ENCODE measurements at places on chromosomes 3 and 15.

GRCh38 chr3:20380295-20380694 lies 194.3 kb upstream of the SGO1 start:
- no peak for DNase-seq

DNA sequence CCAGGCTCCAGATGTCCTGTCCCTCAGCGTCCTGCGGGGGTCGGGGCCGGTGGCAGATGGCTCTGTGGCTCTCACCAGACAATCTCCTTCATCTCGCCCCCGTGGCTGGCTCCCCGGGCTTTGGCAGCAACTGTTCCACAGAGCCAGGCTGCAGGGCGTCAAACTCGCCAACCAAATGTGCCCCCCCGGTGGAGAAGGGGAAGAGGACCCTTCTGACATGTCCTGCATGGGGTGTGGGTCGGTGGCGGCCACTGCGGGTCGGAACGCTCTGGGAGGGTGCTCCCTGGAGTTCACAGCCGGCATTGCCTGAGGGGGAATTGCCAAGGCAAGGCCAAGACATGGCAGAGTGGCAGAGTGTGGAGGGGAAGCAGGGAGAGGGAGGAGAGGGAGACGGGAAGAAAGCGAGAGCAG lies 36.0 kb downstream of the BDH1 start:
- no peak for DNase-seq

DNA sequence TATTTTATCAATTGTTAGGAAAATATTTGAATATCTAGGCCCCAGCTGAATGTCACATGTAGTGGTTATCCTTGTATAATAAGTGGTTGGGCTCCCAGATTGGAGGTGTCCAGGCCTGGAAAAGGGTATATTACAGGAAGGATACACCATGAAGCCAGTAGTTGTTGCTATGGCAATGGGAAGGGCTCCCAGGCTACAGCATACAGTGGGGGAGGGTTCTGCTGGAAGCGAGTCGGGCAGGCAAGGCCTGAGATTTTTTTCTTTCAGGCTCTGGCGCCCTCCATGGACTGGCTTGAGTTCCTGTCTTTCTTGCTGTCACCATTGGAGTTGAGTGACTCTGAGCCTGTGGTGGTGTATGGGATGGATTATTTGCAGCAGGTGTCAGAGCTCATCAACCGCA lies 8.9 kb downstream of the ECE2 start:
- DNase-seq: peak; percentile 30

DNA sequence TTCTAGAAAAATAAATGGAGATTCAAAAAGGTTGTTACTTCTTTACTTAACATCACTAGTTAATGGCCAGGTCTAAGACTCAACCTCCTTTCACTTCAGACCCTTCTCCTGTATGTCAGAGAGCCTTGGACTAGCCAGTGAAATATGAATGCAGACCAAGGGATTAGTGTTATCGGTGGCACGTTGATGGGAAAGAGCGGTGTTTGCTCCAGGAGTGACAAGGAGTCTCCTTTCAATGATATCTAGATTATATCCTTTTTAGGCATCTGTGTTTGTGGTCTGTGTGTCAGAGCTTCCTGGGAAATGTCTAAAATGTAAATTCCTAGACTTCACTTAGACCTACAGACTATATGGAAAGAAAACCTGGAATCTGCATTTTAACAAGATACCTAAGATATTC lies 658.0 kb upstream of the KCNMB2 start:
- DNase-seq: no peak

DNA sequence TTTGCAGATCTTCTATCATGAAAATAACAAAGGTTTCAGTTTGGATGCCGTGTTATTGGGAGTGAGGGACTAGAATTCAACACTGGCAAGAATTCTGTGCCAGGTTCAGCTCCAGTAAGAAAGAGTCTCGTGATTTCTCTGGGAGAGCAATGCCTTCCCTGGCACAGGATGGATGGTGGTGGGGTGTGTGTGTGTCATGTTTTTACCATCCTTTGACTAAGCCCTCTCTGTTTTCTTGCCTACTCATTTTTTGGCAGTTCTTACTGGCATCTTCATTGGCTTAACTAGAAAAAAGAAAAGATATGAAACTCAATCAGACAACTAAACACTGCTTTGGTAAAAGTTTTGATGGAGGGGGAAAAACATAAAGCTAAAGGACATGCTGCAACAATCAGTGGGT lies 86.6 kb downstream of the FMN1 start:
- DNase-seq: no peak

GRCh38 chr15:66644869-66645268 lies 57.2 kb upstream of the SMAD6 start:
- DNase-seq: no peak

GRCh38 chr3:13655061-13655913 lies 106.4 kb downstream of the FBLN2 start:
- peak; percentile 29 for DNase-seq

- no peak for DNase-seq
Observed at GRCh38 chr15:43908516-43909050, 81.8 kb downstream of the WDR76 start.

GRCh38 chr15:66619152-66619903 lies 53.5 kb upstream of the LCTL start:
- peak; percentile 85 for DNase-seq

GRCh38 chr3:108588601-108589000 lies 637 bp downstream of the CIP2A start:
- DNase-seq: peak; percentile 68

DNA sequence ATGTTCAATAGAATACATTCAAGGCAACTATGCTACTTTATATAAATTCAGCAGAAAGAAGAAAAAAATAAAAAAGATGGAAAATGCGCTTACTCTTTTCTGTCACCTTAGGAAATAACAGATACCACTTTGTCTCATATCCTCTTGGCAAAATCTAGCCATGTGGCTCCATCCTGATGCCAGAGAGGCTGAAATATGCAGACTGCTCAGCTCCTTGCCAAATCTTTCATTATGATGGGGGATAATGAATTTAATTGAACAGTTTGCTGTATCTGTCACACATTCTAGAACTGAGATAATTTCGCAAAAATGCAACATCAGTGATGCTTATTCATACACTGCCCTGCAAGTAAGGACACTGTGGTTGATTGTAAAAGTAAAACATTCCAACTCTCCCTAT lies 1081.5 kb downstream of the PLOD2 start:
- no peak for DNase-seq

- DNase-seq: peak; percentile 3
Observed at GRCh38 chr3:57068437-57069089, 8.1 kb downstream of the SPATA12 start.

- DNase-seq: no peak
Observed at GRCh38 chr15:32643907-32644445, 2.5 kb downstream of the SCG5 start.

DNA sequence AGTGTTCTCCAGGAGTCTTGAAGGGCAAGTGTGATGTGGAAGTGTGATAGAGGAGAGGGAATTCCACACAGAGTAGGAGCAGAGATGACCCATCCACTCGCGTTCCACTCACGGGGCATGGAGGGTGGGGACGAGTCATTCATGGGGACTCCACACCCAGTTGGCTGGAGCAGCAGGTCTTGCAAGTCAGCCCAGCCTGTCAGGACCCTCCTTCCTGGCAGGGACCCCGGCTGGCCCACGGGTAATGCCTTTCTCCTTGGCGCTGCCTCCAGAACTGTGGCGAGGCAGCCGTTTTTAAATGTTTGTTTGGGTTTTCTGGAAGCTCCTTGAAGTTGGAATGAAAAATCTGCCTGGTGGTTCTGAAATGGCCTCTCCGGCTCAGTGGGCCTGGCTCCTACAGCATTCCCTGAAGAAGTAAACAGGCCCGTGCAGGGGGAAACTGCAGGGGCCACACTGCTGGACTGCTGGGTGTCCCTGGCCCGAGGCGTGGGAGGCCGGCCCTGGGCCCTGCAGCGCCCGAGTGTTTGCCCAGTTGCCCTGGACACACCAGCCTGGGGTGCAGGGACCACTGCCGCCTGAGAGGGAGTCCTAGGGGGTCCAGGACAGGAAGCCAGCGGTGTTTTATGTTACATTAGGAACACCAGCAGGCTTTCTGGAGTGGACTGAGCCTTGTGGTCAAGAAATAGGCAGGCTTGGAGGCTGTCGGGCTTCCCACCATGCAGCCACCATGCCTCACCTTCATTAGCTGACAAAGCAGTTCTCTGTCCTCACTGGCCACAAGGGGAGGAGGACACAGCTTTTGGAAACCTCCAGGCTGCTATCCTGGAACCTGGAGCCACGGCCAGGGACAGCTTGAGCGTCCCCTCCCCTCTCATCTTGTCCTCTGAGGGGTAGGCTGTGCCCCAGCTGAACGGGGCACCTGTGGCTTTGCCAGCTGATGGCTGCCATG lies 61.3 kb downstream of the CEMIP start:
- DNase-seq: no peak

GRCh38 chr15:80418892-80419537 lies 14.8 kb downstream of the ARNT2 start:
- peak; percentile 55 for DNase-seq

DNA sequence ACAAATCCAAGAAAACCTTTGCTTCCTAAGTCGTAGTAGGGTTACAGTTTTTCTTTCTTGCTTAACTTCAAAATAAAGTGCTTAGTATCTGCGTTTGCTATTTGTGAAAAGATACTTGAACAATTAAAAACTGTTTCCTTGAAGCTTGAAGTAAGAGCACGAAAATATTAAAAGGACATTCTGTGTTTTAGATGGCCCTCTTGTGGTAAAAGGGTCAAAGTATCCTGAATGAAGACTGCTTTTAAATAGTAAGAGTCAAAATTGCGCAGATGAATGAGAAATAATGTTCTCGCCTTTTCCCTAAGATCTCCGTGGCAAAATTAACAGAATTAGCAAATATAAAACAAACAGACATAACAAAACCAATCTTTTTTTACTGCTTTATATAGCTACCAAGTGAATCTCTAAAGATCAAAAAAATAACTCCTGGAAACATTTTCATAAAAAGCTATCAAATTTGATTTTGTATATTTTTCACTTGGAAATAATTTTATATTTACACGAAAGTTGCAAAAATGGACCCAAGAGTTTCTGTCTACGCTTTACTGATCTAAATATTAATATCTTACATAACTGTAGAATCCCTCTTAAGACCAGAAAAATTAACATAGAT lies 175.4 kb downstream of the MBNL1 start:
- peak; percentile 72 for DNase-seq

- no peak for DNase-seq
Observed at GRCh38 chr3:172133838-172134237, 94.5 kb downstream of the FNDC3B start.

GRCh38 chr15:71790081-71790480 lies 20.3 kb upstream of the NR2E3 start:
- no peak for DNase-seq

DNA sequence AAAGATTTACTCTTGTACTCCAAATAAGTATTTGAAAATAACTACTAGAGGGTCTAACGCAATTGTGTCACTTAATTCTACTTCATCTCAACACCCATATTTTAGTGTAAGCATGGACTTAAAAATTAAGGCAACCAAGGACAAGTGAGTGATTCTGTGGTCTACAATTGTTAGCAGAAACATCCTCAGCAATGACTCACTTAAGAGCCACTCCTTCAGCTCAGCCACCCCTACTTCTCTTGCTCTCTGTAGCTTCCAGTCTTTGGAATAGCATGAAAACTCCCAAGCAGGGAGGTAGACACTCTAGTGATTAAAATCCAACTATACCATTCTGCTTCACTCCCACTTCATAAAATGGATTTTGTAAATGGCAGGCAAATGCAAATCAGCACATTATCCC lies 116.0 kb upstream of the LRRN1 start:
- DNase-seq: no peak

DNA sequence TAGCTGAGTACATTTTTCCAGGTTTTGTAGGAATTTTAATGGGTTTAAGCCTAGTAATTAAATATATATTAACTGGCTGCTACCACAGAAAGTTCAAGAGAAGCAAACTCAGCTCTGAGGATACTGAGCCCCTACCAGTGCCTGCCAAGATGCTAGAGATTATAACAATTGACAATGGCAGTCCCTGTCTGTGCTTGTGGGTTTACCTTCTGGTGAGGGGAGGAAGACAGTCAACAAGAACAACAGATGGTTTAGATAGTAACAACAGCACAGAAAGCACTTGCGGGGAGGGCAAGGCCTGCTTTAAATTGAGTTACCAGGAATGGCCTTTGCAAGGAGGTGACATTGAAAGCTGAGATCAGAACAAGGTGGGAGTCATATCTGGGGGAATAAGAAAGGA lies 56.6 kb upstream of the ARHGEF3 start:
- DNase-seq: no peak

DNA sequence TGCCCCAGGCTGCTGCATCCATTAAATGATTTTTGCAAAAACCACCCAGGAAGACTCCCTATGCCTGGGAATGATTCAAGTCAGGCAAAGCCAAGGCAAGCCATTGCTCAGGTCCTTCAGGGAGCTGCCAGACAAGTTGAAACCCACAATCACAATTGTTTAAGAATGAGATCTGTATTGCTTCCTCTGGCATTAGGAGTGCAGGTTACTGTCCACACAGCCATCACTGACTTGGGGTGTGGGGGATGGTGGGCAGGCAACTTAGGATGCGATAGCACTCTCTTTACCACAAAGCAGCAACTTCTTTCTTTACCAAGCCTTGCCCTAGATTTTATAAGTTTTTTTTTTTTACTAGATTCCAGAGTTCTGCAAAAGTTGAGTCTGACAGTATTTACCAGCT lies 15.0 kb upstream of the IL20RB start:
- DNase-seq: no peak

- DNase-seq: no peak
Observed at GRCh38 chr3:188323067-188323842, 169.3 kb downstream of the LPP start.

DNA sequence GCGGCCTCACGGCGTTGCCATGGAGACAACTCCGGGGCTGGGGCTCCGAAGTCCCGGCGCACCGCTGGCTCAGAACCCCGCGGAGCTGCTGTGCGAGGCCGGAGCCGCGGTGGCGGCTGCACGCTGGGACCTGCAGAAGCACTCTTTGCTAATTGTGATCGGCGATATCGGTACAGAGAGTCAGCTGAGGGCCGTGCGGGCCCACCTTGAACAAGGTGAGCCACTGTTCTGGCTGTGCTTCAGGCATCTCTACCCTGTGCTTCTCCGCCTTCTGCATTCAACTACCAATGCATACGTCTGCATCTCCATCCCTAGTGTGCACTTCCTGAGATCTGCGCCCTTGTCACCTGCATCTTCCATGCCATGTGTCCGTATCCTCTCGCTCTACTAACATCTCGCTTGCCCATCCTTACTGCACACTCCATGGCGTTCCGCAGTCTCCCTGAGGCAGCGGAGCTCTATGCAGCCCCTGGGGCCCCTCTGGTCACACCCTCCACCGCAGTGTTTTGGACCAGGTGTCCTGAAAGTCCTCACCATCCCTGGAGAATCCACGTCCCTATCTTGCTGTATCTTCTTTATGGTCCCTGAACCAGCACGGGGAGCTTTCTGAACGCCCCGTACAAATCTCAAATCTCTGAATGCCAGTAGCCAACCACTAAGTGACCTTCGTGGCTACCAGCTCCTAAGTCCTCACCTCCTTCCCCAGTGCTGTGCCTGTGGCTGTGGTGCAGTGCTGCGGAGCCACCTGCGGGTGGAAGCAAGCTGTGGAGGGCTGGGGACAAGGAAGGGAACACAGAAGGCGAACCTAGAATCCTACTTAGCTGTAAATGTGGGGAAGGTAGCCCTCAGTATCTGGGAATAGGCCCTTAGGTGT lies 6.2 kb upstream of the MAP1A start:
- DNase-seq: peak; percentile 53

- DNase-seq: no peak
Observed at GRCh38 chr3:94269763-94270162, 206.9 kb downstream of the NSUN3 start.

All from erythroblast (primary cell).